Stimulated activated CD4-positive, alpha-beta T cell treated with anti-CD3 and anti-CD28 coated beads, TNF-alpha, amount 100 ng/mL, for 4 hours (primary cell): ENCODE measurements at places on chromosomes 6 and 20.

DNA sequence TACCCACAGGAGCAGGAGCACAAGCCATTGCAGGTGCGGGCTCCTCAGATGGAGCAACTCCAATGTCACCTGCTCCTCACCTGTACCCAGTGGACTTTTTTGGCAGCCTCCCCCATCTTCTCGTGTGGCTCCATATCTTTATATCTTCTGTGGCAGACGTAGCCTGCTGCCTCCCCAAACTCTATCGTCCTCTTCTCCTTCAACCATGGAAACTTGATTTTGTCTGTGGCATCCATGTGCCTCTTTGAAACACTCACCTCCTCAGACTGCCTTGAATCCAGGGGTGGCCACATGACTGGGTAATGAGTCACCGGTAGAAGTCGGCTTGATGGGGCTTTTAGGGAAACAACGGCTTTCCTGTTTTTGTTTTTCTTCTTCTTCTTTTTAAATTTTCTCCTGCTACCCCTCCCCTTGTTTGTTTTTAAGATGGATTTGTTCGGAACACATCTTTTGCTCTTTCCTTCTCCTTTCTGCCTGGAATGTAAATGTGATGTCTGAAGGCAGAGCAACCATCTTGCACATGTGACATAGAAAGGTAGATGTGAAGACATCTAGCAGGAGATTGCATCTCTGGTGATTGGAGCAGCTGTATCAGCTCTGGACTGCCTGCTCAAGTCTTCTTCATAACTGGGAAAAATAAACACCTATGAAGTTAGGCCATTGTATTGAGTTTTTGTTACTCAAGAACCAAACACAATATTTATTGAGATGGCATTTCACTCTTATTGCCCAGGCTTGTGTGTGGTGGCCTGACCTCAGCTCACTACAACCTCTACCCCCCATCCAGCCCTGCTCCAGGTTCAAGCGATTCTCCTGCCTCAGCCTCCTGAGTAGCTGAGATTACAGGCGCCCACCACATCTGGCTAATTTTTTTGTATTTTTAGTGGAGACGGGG, 69.9 kb upstream of the DDR1 start:
- peak; percentile 59 for DNase-seq

DNA sequence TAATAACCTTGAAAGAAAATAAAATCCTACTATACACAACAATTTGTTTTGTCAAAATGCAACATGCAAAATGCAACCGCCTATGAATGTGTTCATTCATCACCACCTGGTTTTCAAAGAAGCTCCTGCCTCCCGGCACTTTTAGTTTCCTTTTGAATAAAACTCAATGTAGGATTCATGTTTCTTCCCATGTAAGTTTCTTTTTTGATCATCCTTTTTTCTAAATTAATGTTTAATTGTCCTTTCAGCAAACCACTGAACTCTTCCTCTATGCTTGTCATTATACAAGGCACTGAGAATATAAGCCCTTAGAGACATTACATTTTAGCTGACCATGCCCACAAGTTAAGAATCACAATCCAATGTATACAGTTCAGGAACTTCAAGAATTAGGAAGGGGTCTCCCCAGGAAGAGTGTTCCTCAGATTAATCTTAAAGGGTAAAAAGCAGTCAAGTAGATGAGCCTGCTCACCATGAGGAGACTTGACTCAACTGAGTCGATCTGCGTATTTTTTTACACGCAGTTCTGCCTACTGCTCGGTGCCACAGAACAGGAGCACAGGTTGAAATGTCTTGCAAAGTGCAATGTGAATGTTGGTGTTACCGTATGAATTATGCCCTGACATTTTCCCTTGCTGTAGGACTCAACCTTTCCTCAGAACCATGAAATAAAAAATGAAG, 7.2 kb upstream of the THEMIS start:
- DNase-seq, result no peak

DNA sequence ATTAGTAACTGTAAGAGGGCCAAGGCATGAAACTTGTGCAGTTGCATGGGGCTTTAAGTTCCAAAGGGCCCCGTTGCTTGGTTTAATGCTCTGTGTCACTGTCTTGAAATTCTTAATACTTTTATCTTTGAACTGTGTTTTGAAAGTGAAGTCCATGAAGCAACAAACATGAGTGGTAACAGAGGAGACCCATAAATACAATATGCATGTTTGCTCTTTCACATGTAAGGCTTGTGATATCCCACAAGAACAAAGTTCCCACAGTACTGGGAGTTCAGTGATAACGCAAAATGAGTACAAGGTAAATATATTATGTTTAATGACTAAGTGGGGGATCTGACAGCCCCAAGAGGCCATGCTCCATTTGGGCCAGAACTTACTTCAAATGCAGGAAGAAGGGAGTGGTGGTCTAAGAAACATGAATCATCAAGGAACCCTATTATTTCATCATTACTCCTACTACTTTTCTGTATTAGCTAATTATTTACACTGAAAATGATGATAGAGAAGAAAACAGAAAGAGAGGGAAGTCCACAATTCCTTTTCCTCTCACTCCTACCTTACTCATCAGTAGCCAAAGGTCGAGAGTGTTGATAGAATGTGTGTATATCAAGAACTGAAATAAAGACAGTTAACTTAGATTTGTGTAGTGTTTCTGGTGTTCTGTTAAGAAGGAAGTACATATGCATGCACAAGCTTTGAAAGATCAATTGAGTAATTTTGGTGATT, 157.3 kb downstream of the PHF3 start:
- no peak for DNase-seq

DNA sequence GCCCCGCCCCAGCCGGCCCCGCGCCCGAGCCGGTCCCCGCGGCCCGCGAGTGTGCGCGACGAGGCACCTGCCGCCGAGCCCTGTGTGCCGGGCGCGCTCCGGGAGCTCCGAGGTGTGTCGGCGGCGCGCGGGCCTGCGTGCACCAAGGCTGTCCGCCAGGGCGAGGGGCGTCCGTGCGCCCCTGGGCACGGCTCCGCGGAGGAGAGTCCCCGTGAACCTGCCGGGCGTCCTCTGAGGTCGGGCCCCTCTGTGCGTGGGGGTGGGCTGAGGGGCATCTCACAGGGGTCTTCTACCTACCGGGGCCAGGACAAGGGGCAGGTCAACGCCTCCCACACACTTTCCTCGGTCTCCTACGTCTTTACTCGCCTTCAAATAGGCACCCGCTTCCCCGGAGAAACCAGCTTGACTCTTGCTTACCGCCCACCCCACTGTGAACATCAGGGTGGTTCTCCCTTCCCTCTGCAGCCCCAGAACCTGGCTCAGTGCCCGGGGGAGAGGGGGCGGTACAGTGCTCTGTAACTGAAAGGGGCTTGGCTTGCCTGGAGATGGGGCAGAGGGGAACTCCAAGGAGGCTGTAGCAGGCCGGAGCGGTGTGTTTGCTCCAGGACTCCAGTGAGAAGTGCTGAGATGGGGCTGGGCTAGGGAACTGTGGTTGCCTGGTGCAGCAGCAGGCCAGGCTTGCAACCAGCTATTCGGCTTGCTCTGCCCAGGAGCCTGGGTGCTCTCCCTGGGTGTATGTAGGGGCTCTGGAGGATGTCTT, at the start of gene SAMD10:
Gene SAMD10 (minus strand): TSS at position 86 of the 760 bp plus-strand sequence. CDS start 175 bp downstream, outside the sequence.
- peak; percentile 82 for DNase-seq

- DNase-seq, result no peak
Measured at GRCh38 chr6:119063491-119063890, 15.0 kb downstream of the FAM184A start.

- no peak for DNase-seq
Measured at GRCh38 chr6:16591396-16592222, 169.7 kb downstream of the ATXN1 start.

DNA sequence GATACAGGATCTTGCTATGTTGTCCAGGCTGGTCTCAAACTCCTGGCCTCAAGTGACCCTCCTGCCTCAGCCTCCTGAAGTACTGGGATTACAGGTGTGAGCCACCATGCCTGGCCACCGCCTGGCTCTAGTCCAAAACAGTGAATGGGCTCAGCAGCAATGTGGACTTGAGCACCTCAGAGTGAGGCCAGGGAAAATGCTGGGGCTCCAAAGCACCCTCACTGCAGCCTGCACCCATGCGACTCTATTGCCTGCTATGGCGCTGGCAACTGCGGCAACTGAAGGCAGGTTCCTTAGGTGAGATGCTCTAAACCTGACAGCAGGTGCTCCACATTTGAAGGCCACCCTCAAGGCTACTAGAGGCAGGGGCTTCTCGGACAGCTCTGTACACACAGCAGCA, 26.5 kb downstream of the MAP1LC3A start:
- DNase-seq, result no peak
